Right hindlimb (tissue), 1 donor: ENCODE measurements at places on chromosomes 2 and 18.
A peak's percentile ranks its signal among the peaks of the same experiment; 100 is the strongest.

DNA sequence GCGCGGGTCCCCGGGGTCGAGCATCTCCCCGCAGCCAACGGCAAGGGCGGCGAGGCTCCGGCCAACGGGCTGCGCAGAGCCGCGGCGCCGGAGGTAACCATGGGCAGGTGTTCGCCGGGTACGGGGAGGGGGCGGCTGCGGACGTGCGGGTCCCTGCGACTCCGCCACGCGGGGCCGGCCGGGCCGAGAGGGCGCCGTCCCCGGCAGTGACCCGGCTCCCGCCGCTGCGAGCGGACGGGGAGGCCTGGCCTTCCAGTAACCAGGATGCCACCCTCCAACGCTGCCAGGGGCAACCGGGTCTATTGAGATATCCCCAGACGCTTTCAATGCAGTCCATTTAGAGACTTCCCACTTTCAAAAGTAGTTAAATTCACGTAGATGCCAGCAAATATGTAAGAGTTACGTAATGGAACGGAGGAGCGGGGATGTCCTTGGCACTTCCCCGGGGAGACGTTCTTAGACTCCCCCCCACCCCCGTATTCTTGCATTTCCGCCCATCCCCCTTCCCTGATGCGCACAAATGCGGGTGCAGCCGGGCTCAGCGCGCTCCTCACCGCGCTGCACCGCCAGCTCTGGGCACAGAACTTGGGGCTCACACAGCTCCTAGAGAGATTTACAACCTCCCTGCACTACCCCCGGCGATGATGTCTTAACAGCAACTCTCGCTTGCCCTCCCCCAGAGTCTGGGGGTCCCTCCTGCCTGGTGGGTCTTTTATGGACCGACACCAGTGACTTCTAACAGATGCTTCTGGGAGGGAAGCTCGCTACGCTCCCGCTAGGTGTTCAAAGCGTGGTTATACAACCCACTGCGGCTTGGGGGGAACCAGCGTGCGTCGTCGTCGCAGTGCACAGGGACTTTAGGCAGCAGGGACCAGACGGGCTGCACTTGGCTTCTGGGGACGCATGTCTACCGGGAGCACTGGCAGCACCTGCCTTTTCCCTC lies 657 bp downstream of the SGPP2 start:
- DNase-seq: no peak

GRCh38 chr2:218019411-218020060 lies 16.7 kb upstream of the TNS1 start:
- DNase-seq: peak; percentile 16

GRCh38 chr18:71105078-71105819 lies 816.4 kb downstream of the SOCS6 start:
- no peak for DNase-seq

- no peak for DNase-seq
Observed at GRCh38 chr2:132975193-132976105, 305.4 kb upstream of the LYPD1 start.

GRCh38 chr18:49161627-49162026 lies 210.9 kb upstream of the SMAD7 start:
- no peak for DNase-seq

- no peak for DNase-seq
Observed at GRCh38 chr2:159111346-159111927, 143.0 kb downstream of the TANC1 start.

DNA sequence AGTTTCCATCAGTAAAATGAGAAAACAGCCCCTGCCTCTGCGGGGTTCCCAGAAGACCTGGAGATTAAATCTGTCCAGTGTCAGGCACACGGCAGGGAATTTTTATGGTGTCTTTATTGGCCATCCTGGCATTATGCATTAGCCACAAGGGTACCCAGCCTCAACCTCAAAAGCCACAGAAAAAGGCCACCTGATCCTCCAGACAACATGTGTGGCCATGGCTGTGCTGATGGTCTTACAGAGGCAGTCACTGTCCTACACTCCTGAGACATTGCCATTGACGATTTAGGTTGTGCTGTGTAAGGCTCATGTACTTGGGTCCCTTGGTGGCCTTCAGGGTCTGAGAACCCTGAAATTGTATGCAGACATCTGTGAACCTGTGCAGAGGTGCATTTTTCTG lies 115.6 kb downstream of the SMAD7 start:
- DNase-seq: peak; percentile 11

DNA sequence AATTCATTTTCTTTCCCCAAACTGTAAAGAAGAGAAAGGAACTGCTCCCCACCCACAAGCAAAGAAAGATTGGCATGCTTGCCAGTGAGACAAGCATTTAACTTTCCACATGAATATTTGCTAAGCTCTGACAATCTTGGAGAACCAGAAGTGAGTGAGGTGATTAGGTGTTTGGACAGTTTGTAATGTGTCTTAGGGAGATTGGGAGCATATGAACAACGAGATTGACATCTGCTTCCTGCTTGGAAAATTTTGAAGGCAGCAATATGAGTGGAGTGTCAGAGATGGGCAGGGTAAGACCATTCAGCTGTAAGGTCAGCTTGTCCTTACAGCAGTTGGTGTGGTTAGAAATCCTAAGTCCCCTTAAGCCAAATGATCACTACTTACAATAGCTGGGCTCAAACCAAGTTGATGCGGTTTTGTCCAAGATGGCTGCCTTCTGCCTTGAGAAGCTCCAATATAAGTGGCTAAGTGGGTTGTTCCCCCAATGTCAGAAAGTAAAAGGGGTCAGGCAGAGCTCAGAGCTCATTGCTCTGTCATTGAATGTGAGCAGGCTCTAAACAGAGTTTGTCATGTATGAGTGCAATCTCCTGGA lies 36.0 kb upstream of the GALNT5 start:
- DNase-seq: no peak

DNA sequence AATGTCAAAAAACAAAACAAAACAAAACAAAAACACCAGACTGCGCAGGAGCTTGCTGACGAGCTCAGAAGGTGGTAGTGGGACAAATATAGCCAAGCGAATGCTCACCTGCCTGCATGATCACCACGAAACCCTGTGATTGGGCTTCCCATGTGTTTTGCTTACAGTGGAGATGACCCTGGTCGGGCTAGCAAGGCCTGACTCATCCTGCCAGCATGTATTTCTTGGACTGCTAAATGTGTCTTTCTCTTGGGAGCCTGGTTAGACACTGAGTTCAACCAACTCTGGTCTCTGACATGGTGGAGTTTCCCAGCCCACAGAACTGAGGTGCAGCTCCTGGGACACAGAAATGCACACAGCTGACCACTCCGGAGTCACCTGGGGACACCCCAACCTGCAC lies 30.7 kb upstream of the DUSP2 start:
- DNase-seq: no peak

DNA sequence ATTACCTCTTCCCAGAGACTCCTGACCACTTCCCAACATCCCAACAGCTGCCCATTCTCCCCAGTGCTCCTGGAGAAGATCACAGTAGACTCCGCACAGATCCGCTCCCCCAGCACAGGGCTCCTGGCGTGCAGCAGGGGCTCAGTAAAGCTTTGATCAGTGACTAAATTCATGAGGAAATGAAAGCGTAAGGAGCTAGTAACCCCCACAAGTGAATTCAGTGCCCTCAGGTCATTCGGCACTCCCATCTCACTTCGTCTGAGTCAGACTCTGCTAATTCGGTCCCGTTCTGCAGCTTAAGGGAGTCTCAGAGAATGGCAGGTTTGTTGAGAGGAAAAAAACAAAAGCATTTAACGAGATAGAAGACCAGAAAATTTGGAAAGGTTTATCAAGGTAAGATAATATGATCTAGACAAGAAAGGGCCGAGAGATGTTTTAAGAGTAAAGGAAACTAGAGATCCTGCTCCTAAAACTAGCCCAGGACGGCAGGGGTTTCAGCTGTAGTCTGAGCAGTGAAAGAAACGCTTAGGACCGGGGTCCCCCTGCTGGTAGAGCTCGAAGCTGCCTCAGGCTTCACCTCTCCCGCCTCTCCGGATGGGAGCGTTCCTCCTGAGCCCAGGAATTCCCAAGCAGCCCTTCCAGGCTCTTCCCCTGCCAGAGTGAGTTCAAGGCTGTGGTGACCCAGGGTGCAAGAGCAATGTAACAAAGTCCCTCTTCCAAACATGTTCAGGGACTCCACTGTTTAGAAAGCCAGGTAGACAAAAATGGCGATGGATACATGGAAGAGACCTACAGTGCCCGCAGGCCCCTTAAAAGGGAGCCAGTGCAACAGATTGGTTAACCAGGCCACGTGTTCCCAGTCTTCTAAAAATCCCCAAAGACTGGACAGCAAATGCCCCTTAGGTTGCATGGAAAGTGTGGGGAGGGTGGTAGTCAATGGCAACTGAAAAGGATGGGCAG lies 127.3 kb downstream of the DNER start:
- peak; percentile 86 for DNase-seq

GRCh38 chr18:72652990-72653593 lies 109.0 kb upstream of the CBLN2 start:
- no peak for DNase-seq

- peak; percentile 53 for DNase-seq
Observed at GRCh38 chr2:121974897-121975661, 219.6 kb downstream of the TSN start.

GRCh38 chr2:209556354-209556961 lies 132.6 kb downstream of the MAP2 start:
- DNase-seq: no peak
